Fibroblast of skin of right biceps (primary cell): ENCODE measurements at places on chromosomes 11 and 22.
A peak's percentile ranks its signal among the peaks of the same experiment; 100 is the strongest.

- DNase-seq: peak; percentile 42
Observed at GRCh38 chr11:88188251-88188931, 13.1 kb upstream of the RAB38 start.

DNA sequence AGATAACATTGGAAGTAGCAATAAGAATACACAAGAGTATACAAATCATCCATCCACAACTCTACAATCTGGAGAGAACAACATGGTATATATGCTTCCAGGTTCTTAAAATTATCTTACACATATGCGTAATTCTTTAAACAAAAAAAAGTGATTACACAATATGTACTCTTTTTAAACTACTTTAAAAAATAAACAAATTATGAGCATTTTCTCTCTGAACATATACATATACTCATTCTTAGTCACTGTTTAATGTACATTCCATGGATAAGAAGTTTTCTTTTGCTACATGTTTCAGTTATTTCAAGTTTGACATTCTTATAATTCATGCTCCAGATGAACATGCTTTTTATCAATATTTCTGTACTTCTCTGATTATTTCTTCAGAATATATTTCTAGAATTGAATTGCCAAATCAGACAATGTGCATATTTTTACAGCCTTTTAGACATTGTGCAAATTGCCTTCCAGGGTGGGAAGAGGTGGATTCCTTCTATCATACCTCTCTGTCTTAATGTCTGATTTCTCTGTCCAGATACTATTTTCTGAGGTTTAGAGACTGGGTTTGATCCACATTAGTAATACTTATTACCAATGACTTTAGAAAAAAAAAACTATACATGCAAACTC lies 551.6 kb downstream of the METTL15 start:
- peak; percentile 28 for DNase-seq

- no peak for DNase-seq
Observed at GRCh38 chr11:37378958-37379357, 780.9 kb upstream of the RAG2 start.

- peak; percentile 49 for DNase-seq
Observed at GRCh38 chr11:122900587-122901202, 18.1 kb downstream of the JHY start.

DNA sequence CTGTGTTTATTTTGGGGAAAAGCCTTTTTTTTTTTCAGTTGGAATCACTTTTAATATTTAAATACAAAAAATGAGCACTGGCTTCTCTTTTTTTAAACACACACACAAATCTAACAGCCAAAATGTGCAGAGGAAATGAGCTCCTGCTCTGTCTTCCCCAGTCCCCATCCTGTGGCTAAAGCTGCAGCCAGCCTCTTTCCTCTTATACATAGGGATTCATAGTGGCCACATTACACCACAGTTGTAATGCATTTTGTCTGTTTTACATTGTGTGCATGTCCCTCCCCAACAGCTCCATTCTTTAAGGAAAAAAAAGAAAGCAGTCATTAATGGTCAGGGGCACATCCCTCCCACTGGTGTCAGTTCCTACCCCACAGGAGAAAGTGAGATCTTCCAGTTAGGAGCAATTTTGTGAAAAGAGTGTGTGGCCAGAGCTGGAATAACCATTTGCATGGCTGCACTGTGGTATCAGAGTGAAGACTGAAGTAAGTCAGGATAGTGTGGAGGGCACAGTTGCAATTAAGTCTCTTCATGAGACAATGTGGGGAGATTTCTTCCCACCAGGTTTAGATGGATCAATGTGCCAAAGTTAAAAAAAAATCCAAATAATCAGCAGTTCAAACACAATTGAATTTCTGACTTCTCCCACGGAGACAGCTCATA lies 220.6 kb downstream of the TMEM135 start:
- DNase-seq: no peak
